Occipital lobe (tissue), 3 donors: ENCODE measurements at places on chromosomes 2 and 18. TPM values are rescaled to one million over a fixed set of nuclear protein-coding genes. Genes with fewer than 3 reads are reported as not detected.

DNA sequence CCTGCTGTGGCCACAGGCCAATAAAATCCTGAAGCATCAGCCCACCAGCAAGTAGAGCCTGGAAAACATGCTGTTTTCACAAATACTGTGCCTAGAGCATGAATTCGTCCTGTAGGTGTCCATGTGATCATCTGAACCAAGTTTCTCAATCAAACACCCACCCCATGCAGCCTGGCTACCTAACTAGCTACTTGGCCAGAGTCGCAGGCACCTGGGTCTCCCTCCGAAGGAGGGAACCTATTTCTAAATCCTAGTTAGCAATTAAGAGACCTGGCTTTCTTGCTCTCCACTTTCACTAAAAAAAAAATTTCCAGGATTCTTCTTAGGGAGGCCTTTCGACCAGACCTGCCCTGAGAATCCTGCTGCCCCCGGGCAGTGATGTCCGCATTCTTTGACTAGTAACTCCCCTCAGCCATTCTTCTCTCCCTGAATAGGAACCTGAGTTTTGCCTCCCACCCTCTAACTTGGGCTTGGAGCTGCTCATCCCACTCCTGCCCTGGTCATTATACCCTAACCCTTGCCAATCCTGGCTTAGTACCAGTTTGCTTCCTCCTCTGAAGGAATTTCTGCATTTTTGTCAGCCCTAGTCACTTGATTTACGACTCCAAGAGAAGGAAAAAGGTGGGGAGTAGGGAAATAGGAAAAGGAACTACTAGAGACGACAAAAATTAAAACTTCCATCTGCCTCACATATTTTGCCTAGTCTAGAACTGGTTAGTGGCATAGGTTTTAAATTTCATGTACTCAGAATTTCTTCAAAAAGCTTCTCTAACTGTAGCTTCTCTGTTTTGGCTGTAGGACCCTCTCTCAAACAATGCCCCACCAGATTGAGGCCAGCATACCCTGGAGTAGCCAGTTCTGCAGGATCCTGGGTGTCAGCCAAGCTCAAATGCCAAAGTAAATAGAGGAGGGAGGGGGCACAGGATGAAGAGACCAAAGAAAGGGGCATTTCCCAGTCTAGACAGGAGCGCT lies 25.4 kb upstream of the TANK start:
- no peak for DNase-seq

DNA sequence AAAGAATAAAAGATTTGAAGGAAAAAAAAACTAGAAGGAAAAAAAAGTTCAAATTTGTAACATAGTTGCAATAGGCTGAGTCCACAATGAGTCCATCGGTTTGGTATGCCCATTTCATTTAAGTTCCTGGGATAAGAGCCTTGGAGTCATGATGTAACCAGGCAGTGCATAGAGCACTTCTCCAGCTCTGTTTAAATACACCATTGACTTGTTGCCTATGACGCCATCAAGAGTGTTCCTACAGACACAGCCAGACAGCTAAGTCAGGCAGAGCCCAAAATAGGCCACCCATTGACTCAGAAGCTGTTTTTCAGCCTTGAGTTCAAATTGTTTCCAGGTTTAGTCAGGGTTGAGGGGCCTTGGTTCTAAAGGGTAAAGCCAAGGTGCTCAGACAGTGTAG lies 44.9 kb downstream of the SOCS6 start:
- no peak for DNase-seq

HK2 gene
- total RNA-seq = 5.3 TPM

GRCh38 chr18:61754039-61754583 lies 138.7 kb downstream of the RNF152 start:
- no peak for DNase-seq
